ENCODE measurements at places on chromosomes 13 and 19.
A peak's percentile ranks its signal among the peaks of the same experiment; 100 is the strongest.

- DNase-seq = no peak
Observed at GRCh38 chr19:46644720-46645119, 8.7 kb upstream of the GNG8 start.

DNA sequence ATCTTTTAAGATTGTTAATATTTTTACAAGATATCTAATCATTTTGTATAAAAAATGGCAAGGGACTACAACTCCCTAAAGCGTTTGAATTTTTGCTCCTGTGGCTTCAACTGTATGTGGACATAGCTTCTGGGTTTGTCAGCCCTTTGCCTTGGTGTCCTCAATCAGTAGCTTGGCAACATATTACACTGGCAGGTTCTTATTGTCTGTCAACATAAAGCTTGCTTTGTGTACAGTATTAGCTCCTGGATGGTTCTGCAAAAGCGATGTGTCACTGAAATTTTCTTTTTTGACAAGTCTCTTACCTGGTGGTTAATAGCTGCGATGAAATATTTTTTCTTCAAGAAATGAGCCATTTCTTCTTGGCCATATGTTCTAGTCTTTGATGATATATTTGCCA, 190.0 kb downstream of the HS6ST3 start:
- no peak for DNase-seq

DNA sequence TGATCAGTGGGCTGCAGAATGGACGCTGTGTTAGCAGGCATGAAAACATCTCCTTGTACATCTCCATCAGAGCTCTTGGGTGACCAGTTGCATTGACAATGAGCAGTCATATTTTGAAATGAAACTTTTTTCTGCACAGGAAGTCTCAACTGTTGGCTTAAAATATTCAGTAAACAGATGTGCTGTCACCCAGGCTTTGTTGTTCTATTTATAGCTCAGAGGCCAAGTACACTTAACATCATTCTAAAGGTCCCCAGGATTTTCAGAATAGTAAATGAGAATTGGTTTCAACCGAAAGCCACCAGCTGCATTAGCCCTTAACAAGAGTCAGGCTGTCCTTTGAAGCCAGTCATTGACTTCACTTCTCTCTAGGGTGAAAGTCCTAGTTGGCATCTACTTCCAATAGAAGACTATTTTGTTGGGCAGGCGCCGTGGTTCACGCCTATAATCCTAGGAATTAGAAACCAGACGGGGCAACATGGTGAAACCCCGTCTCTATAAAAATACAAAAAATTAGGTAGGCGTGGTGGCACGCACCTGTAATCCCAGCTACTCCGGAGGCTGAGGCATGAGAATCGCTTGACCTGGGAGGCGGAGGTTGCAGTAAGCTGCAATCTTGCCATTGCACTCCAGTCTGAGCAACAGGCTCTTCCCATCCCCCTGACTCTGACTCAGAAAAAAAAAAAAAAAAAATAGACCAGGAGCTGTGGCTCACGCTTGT, 7.9 kb upstream of the PDE4A start:
- peak; percentile 62 for DNase-seq

DNA sequence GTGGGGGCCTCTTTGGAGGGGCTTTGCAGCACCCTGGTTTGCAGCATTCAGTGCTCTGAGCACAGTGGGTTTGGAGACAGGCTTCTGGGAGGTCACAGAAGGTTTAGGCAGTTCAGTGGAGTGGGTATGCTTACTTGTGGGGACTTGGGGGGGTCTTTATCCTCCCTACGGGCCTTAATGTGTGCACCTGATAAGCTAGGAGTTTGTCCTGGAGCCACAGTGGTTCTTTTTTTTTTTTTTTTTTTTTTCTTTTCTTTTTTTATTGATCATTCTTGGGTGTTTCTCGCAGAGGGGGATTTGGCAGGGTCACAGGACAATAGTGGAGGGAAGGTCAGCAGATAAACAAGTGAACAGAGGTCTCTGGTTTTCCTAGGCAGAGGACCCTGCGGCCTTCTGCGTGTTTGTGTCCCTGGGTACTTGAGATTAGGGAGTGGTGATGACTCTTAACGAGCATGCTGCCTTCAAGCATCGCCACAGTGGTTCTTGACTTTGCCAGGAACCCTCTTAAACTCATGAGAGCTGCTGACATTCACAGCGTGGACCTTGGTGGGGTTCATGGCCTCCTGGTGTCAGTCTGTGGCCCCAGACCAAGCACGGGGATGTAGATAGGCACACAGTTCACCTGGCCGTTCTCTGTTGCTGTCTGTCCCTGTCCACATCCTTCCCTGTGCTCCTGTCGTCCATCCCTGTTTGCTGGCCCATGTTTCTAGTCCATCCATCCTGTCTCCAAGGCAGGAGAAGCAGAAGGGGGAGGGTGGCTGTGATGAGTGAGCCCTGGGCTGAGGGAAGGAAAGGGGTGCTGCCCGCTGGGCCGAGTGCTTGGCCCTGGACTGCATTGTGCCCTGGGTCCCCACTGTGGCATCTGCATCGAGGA, 2.7 kb downstream of the EGLN2 start:
- no peak for DNase-seq

DNA sequence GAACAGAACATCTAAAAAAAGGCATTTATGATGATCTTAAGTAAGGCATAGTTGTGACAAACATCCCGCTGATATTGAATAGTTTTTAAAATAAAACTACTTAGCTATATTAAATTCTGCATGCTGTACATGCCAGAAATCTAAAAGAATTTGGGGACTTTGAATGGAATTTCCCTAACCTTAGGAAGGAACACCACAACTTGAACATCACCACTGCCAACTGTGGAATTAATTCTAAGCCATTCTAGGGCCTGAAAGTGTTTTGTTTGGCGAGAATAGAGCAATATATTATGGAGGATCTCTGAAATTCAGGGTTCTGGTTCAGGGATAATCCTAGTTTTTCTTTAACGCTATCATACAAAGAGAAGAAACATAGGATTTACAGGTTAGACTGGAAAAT, 17.8 kb upstream of the LATS2 start:
- no peak for DNase-seq

DNA sequence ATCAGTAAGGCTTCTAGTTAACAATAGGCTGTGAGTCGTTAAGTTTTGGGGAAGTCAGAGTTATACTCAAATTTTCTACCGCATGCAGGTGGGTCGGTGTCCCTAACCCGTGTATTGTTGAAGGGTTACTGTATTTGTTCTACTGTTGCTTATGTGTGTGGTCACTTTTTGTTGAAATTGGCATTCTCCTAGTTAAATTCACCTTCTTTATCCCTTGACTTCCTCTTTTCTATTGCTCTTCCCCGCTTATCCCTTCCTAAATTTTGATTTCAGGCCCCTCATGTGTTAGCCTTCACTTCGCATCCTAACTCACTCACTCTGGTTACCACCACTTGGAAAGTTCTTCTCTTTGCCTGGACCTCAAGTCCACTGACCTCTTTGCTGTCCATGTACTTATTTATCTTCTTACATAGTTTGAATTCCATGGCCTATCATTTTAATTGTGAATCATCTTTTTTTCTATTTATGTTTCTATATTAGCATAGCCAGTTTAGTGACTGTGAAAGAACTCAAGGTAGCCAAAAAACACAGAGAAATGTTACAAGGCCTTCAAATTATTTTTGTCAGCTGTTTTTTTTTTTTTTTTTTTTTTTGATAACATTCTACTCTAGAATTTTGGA, 52.9 kb downstream of the NDFIP2 start:
- DNase-seq = no peak

- no peak for DNase-seq
Observed at GRCh38 chr13:77029436-77029835, 2.5 kb upstream of the FBXL3 start.

DNA sequence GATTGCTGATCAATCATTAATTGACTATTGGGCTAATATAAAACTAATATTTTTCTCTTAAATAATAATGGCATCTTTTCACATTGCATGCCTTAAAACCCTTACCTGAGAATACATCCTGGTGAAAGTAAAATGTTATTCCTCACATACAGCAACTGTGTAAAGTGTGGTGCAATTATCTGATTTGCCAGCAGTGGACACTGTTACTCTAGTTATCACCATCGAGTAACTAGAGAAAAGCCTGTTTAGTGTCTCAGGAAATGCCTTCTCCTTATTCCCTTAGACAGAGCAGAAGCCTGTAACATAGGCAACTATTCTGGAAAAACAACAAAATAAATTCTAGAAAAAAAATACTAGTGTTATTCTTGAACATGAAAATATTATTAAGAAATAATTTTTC, 459.8 kb downstream of the FGF14 start:
- no peak for DNase-seq

DNA sequence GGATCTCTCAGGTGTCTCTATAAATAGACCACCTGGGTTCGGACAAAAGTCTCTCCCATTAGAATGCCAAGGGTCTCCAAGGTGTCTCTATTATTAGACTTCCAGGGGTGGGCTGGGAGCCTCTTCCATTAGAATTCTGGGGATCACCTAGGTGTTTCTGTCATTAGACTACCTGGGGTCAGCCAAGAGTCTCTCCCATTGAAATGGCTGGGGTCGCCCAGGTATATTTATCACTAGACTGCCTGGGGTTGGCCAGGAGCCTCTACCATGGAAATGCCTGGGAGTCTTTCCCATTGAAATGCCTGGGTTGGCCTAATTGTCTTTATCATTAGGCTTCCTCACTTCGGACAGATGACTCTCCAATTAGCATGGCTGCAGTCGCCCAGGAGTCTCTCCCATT, 1565.5 kb downstream of the UQCRFS1 start:
- no peak for DNase-seq

- DNase-seq = no peak
Observed at GRCh38 chr13:41056194-41056593, 5.1 kb upstream of the WBP4 start.

GRCh38 chr19:24054044-24054935, 32.7 kb upstream of the ZNF254 start:
- peak; percentile 68 for DNase-seq

Data from stimulated activated effector memory CD8-positive, alpha-beta T cell treated with anti-CD3 and anti-CD28 coated beads, Interleukin-12 subunit alpha, Interleukin-12 subunit beta, amount 100 ng/mL, for 72 hours (primary cell).